ENCODE measurements at places on chromosomes 3 and 15.

DNA sequence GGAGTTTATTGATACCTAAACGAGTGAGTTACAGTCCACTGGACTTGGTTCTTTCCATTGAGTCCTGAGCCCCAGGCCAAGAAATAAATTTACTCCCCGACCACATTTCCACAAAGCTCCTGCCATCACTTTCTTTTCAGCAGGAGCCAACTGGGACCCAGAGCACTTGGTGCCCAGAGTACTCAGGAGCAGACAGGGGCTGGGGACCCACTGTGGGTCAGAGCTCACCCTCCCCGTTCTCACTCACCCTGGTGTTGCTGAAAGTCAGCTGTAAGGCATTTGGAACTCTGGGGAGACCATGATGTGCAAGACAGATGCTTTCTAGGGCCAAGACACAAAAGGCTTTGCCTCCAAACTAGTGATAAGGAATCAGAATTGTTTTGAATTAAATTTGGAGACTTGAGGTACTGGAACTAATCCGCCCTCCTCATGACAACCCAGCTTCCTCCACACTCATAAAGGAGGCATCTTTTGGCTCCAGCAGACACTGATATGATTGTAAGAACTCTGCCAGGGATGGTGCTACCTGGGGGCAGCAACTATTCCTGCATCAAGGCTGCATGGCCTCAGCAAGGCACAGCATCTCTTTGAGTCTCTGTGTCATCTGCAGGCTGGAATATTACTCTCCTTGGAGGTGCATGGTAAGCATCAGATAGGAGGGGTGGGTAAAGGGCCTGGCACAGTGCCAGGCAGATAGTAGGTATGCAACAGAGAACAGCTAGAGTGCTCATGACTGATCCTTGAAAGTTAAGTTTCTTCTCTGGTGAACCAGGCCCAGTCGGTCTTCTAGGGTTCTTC is 7.3 kb upstream of the CAMK1 start:
- DNase-seq = no peak

- DNase-seq = no peak
Measured at GRCh38 chr3:108602249-108602934, 12.9 kb downstream of the DZIP3 start.

GRCh38 chr3:195247863-195248189 is 23.1 kb downstream of the XXYLT1 start:
- DNase-seq = no peak

GRCh38 chr15:101266787-101267186 is 10.5 kb downstream of the SELENOS start:
- no peak for DNase-seq

- no peak for DNase-seq
Measured at GRCh38 chr15:39075756-39076341, 505.0 kb upstream of the THBS1 start.

GRCh38 chr3:50008931-50009330 is 69.0 kb downstream of the RBM6 start:
- DNase-seq = no peak

DNA sequence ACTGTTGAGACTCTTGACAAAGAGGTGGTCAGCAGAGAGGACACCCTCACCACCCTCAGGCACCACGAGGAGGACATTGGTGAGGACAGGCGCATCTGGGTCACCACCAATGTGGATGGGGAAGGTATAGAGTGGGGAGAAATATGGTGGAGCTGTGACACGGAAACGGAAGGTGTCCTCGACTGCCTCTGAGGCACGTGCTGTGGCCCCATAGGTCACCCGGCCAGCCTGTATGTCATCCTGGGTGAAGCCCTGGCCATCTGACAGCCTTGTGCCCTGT is 24.4 kb downstream of the CSPG4 start:
- no peak for DNase-seq

- no peak for DNase-seq
Measured at GRCh38 chr3:138113326-138113725, 2.1 kb downstream of the DZIP1L start.

- no peak for DNase-seq
Measured at GRCh38 chr3:112333381-112334317, 693 bp downstream of the CD200 start.

GRCh38 chr15:48556159-48556897 is 89.2 kb downstream of the FBN1 start:
- DNase-seq = no peak

GRCh38 chr3:108088697-108089096 is 2.1 kb downstream of the CD47 start:
- DNase-seq = peak; percentile 59

- peak; percentile 94 for DNase-seq
Measured at GRCh38 chr3:120780977-120781376, 38.4 kb downstream of the GTF2E1 start.

GRCh38 chr3:66140743-66141372 is 79.9 kb upstream of the SLC25A26 start:
- no peak for DNase-seq

GRCh38 chr15:100944986-100945385 is 25.8 kb downstream of the LRRK1 start:
- no peak for DNase-seq

DNA sequence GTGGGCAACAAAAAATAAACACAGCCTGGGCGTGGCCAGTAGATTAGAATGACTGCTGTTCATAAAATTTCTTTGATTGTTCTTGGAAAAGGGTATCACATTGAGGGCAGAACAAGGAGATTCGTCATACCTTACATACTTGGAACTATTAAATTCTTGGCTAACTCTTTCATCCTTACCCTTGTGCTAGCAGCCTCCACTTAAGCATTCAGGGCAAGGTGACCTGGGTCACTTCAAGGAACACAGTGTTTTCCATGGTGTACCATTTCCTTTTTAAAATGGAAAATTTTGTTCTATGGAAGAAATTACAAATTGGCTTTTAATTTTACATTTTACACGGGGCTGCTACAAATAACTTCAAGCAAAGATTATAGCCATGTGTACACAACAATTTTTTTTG is 60.8 kb downstream of the MINDY4B start:
- DNase-seq = no peak

- no peak for DNase-seq
Measured at GRCh38 chr3:129688271-129688895, 81.9 kb upstream of the PLXND1 start.

- DNase-seq = no peak
Measured at GRCh38 chr3:179546814-179547241, 15.9 kb upstream of the ACTL6A start.

DNA sequence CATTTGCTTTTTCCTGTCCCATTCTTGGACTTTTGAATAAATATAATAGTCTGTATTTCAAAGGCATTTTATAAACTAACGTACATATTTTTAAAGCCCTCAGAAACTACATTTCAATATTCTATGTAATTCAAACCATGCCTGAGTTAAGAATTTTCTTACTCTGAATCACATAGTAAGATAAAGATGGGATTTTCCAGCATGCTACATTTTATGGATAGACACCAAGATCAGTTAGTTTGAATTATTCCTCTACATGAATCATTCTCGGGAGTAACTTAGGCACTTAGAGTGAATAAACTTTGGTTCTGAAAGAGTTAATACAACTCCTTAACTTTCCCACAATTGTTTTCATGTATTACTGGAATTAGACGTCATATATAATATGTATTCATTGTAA is 713.3 kb upstream of the CBLB start:
- DNase-seq = no peak

DNA sequence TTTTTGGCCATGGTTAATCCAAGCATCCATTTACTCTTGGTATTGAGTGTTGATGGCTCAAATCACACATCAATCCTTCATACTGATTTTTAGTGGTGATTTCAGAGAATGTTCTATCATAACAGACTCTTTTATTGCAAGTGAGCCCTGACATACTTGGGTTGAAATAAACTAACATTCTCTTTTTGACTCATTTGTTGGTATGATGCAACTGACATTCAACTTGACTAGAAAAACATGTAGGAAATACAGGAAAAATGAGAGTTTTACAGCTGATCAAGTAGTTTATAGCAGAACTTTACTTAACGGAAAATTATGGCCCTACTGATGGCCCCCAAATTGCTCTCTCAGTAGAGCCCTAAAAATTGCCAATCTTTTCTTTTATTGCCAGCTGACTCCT is 173.9 kb upstream of the CD96 start:
- no peak for DNase-seq

GRCh38 chr15:62307551-62307950 is 142.5 kb upstream of the C2CD4B start:
- DNase-seq = no peak

DNA sequence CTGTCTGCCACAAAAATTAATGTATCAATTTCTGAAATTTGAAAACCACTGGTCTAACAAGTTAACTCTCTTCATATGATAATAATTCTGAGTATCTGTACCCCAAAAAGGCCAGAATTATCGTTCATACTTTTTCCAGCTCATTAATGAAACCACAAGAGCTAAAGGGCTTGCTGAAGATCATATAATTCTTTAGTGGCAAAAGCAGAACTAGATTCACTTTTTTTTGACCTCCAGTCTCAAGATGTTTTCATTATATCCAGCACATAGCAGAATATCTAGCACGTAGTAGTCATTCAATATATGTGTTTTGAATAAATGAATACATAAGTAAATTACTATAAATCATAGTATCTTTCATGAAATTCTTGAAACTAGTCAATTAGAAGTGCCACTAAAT is 246.7 kb upstream of the KCNH8 start:
- DNase-seq = no peak

DNA sequence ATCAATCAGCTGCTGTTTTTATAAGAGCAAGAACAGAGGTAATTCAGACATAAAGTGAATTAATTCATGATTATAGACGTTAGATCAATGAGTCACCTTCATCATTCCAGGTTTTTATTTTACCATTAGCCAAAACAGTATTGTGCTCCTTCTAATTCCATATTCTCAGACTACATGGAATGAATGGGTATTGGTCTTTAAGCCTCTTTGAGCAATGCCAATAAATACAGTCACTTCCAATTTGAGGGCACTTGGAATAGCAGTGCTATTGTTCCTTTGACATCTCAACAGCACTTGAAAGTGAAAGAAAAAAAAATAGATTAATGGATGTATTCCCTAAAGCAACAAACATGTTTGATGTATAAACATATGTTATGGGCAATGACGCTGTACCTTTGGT is 830.9 kb upstream of the CFAP20DC start:
- DNase-seq = no peak

GRCh38 chr3:14767245-14768051 is 51.3 kb upstream of the FGD5 start:
- DNase-seq = no peak

- DNase-seq = no peak
Measured at GRCh38 chr3:122931636-122932035, 95.9 kb downstream of the SEMA5B start.

DNA sequence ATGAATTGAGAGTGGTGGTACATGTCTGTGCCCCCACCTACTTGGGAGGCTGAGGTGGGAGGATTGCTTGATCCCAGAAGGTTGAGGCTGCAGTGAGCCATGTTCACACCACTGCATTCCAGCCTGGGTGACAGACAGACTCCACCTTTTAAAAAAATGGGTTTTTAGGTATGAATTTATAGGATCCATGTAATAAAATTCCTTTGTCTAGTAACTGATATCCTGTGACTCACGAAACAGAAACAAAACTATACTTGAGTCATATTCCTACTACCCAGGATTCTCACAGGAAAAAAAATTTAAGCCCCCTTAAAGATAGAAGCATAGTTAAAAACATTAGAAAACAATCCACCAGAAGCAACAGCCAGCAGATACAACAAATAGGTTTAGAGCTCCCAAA is 10.0 kb upstream of the CRTC3 start:
- no peak for DNase-seq

GRCh38 chr3:114902691-114903101 is 244.4 kb downstream of the ZBTB20 start:
- no peak for DNase-seq

GRCh38 chr3:29227307-29227706 is 53.6 kb upstream of the RBMS3 start:
- DNase-seq = no peak

DNA sequence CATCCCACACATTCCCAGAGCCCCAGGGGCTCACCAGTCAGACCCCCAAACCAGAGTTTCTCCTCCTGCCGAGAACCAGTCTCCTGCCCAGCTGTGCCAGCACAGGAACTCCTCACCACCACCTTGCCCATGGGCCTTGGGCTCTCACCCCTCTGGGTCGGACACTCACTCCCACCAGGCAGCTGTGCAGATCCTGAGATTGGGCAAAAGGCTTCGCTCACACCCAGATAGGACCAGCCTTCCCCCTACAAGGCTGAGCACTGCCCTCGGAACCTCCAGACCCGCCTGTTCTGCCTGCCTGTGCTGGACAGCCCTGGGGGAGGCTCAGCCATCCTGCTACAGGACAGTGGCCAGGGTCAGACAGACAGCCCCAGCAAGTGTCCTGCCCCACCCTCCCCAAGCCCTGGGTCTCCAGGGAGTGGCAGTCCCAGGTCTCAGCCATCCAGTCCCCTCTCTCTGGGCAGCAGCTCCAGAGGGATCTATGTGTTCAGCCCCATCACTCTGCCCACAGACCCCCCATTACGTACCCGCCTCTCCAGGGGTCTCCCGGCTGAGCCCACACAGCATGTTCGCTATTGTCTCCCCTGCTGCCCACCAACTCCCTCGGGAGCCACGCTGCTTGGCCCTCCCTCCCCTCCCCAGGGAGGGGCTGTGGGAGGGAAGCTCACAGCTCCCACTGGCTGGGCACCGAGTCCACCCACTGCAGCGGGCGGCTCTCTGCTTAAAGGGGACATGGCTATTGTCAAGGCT is at the start of gene GRIP2:
GRIP2 (minus strand) TSS at position 601 of the 750 bp plus-strand sequence; CDS start at position 567, 34 bp downstream.
- no peak for DNase-seq

DNA sequence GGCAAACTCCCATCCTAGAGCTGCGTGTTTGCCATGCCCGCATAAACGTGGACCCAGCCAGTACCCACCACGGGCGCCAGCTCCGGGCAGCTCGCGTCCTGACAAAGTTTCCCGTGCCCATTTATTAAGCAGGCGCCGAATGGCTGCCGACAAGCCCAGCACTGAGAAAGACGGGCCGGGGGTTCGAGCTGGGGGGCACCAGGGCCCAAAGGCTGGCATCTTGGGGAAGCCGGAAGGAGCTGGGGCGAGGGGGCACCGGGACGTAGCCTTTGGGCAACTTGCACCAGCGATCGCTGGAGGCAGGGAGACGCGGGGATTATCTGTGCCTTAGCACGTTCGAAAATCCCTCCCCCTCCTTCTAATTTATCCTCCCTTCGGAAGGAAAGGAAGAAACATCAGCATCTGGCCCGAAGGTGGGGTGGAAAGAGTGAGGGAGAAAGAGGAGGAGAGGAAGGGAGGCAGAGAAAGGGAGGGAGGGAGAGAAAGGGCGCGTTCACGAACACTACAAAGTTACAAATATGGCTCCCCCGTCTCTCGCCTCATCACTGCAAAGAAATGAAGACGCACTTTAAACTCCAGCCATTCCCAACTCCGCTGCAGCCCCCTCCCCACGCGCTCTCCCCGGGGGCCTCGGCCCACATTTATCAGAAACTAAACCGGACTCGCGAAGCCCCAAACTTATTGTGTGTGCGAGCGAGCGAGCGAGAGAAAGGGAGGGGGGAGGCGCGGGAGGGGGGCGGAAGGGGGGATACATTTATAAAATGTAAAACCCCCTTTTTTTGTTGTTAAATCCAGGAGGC is 1.0 kb downstream of the ANP32A start:
- no peak for DNase-seq

Measured in inflammatory macrophage treated with lipopolysaccharide for 1 hour (primary cell).